Muscle of back (tissue), 13 donors: ENCODE measurements at places on chromosomes 5 and 9. TPM values are rescaled to one million over a fixed set of nuclear protein-coding genes. Genes with fewer than 3 reads are reported as not detected.
A peak's percentile ranks its signal among the peaks of the same experiment; 100 is the strongest.

GRCh38 chr5:176407456-176408251 lies 8.7 kb downstream of the CLTB start:
- no peak for DNase-seq

- DNase-seq: no peak
These were observed 42.5 kb upstream of the SPATA31E1 start for GRCh38 chr9:87840134-87840533.

DNA sequence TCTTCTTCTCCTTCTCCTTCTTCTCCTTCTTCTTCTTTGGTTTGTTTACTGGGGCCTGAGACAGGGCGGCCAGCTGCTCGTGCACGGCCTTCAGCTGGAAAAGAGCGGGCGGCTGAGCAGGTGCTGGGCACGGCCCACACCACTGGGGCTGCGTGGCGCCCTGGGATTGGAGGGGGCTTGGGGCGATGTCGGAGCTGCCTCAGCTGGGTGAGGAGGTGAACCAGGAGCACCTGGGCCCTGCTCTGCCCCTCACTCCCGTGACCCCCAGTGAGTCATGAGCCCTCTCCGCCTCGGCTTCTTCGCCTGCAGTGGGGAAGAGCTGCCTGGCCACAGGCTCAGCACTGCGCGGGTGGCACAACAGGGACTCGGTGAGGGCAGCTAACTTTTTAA lies 14.9 kb downstream of the BRD3OS start:
- no peak for DNase-seq

GRCh38 chr5:177005619-177006264 lies 837 bp downstream of the UIMC1 start:
- DNase-seq: peak; percentile 87

The PCDHGB5 gene
- 4.0 TPM for polyA plus RNA-seq

The TRPM6 gene
- polyA plus RNA-seq: not detected

DNA sequence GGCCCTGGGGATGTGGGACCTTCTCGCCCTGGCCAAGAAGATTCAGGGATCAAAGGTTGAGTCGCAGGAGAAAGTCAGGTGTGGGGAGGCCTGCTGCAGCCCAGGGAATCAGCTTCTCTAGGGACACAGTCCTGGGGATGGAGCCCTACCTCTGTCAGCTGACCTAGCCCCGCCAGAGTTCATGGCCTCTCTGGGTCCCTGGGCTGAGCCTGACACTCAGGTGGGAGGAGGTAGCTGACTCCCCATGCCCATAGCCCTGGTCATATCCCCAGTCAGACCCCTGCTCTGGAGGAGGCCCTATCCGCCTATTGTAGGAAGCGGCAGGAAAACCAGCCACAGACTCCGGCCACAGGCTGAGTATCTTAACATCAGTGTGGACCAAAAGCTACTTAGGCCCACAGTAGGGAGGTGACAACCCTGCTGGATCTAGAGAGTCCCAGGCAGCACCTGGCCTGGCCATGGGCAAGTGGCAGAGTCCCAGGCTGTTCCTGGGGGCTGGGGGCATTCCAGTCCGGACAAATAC lies 15.0 kb upstream of the MRNIP start:
- no peak for DNase-seq

GRCh38 chr5:160161626-160162025 lies 42.4 kb upstream of the PWWP2A start:
- DNase-seq: no peak

DNA sequence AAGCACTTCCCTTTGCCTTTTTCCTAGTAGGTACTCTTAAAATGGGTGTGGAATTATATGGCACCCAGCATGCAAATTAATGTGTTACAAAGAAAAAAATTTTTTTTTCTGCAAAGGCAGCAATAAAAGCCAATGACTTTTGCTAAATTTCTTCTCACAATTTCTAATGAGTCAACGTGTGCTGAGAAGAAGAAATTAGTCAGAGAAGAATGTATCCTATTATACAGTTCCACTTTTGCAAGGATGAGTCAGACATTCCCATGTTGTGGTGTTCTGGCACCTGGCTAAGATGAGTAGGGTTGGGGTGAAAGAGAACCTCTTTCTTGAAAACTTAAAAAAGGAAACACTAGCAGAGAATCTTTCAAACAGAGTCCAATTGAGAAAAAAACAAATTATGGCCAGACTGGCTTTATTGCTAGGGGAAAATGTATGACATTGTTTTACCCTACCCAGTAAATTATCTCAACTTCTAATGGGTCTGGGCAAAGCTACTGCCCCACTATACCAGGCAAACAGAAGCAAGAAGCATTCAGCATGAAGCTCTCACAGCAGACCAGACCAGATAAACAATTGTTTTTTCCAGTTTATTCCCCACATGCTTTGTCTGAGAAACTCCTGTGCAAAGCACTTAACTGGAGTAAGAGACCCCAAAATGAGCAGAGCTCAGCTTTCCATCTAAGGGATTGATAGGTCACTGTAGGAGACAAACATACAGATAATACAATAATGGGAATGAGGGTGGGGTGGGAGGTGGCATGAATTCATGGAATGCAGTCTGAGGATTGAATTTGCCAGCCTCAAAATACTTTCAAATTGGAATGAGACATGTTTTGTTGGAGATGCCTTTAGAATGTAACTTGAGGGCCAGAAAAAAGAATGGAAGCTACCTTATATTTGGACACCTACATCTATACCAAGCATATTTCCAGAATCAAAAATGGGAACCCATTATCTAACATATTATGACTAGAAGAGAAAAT lies 220.8 kb upstream of the RFX3 start:
- DNase-seq: no peak
